NCI-H2107 (cell line): ENCODE measurements at places on chromosomes 2 and 18.

GRCh38 chr2:11537951-11538350, 4.1 kb downstream of the GREB1 start:
- DNase-seq = no peak

DNA sequence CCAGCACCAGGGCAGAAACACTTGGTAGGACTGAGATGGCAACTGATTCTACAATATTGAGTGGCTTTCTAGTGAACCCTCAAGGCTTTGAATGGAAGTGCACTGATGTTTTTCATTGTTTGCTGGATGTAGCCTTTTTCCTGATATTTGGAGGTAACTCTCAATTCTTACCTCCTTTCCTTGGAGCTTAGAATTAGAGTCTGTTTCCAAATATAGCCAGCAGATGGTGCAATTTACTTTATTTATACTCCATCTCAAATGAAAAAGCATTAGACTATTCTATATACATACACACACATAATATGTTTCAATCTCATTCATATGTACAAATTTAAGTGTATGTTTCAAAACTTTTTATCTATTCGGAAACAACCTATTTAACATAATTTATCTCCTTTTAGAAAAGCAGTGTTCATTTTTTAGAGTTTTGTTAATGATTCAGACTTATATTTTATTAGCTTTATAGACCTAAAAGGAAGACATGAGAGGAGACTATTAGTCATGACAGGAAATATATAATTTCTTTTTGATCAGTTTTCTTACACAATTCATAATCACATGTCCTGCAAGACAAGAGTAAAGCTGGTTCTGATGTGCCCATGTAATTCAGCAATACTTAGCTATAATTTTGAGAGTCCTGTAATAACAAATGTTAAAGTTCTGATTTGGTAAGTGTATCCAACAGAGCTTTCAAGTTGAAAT, 124.8 kb downstream of the NUP35 start:
- DNase-seq = no peak

- no peak for DNase-seq
These were observed 63.6 kb downstream of the CELF4 start for GRCh38 chr18:37502036-37502435.

DNA sequence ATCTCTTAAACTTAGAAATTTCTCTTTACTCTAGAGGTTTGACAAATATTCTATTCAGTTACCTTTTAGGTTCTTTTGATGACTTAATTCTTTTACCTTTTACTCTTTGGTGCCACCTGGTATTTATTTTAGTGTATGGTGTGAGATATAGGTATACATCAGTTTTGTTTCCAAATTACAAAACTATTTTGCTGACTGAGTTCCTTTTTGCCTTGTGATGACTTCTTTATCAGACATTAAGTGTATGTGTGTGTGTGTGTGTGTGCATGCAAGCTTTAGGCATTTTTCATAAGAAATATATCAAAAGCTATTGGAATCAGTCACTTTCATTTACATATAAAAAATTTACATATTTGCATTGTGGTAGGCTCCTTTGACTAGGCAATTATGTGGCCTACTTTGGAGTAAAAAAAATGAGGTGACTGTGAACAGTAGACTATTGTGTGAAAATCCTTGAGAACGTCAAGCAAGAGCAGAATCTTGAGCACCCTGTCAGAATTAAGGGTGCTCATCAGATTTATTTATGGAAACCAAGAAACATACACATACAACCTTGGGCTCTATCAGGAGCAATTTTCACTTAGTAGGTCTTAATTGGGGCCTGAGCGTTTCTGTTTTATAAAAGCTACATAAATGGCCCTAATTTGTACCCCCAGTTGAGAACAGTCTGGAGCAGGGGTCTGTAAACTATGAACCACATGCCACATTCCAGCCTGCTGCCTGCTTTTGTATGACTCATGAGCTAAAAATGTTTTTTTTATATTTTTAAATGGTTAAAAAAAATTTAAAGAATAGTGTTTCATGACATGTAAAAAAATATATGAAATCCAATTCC, 415.9 kb downstream of the SLC4A3 start:
- no peak for DNase-seq

DNA sequence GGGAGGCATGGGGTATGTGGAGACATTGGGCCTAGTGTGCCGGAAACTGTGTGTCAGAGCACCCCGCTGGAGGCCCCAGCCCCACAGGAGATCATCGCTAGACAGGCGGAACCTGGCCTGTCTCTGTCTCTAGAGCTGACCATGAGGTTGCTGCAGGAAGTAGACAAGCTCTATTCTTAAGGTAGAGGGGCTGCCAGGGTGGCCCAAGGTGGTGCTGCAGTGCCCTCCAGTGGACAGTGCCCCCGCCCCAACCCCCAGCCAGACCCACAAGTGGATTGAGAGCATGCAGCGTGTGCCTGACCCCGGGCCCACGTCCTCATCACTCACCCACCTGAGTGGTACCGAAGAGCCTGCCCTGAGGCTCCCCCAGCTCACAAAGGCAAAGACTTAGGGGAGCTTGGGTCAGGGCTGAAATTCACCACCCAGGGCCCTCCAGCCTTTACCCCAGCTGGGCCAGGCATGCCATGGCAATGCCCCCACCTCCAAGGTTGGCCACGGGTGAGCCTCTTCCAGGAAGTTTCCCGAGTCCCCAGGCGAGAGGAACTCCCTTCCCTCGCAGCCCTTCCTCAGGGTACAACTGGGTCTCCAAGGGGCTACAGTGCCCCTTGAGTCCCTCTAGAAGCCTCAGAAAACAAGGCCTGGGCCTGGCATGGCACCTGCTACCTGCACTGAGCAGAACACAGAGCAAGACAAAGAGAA, 155.0 kb downstream of the TTC32 start:
- no peak for DNase-seq

DNA sequence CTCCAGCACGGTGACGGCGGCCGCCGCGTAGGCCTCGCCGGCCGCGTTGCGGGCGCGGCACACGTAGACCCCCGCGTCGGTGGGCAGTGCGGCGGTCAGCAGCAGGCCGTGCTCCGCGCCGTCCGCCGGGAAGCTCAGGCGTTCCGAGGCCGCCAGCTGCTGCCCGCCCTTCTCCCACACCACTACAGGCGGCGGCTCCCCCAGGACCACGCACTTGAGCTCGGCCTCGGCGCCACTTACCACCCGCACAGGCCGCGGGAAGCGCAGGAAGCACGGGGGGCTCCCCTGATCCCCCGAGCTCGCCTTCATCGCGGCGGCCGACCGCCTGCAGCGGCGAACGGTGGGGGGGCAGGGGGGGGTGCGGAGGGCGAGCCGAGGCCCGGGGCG, 422 bp downstream of the OBSL1 start:
- no peak for DNase-seq
